Urinary bladder (tissue), 4 donors: ENCODE measurements at places on chromosomes 13 and 19.

DNA sequence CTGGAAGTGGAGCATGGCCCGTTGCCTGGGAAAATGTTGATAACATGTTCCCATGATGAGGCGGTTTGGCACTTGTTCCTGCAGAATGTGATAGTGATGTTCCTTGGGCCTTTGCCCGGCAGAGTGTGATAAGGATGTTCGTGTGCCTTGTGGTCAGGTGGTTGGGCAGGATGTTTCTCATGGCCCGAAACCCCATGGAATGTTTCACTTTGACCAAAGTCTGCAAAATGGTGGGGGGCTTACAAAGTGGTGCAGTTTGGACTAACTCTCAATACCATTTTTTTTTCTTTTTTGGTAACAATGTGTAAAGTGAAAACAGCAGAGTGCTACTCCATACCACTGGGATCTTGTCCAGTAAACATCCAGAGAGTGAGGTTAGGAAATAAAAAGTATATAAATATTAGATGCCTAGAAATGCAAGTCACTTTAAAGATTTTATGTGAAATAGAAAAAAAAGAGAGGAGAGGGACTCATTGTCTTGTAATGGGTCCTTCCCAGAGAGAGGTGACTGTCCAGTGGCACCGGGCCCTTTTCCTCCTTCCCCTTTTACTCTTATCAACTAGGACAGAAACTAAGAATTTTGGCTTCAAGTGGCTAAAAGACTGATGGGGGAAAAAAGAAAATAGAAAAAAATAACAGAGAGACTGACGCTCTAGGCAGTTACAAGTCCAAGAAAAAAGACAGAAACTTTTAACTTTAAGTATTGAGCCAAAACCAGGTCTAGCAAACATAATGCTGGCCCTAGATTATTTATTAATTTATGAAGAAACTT is 5.7 kb downstream of the FPR3 start:
- peak; percentile 20 for DNase-seq

DNA sequence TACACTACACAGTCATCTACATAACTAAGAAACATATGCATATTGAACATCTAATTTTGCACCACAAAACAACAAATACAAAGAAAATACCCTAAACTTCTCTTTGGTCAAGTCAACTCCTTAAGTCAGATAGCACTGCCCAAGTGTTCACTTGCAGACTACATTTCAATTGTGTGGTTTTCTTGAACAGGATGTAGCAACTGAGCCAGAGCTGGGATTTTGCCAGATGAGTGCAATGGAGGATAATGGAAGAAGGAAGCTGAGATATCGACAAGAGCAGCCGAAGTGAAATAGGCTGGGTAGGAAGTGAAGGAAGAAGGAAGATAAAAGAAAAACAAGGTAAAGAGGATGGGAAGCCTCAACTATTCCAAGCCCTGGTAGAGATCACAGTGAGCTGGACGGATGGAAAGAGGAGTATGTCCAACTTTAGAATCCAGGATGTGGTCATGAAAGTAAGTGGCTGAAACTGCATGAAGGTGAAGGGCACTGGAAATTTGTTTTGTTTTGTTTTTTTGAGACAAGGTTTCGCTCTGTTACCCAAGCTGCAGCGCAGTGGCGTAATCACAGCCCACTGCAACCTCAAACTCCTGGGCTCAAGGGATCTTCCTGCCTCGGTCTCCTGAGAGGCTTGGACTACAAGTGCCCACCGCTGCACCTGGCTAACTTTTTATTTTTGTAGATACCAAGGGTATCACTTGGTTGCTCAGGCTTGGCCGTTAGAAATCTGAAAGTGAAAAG is 15.0 kb downstream of the NUFIP1 start:
- DNase-seq: no peak

- DNase-seq: no peak
Measured at GRCh38 chr19:50705422-50706019, 14.1 kb downstream of the SHANK1 start.

- DNase-seq: no peak
Measured at GRCh38 chr19:18853755-18854427, 22.1 kb downstream of the UPF1 start.

GRCh38 chr13:85997587-85997986 is 198.4 kb upstream of the SLITRK6 start:
- no peak for DNase-seq

DNA sequence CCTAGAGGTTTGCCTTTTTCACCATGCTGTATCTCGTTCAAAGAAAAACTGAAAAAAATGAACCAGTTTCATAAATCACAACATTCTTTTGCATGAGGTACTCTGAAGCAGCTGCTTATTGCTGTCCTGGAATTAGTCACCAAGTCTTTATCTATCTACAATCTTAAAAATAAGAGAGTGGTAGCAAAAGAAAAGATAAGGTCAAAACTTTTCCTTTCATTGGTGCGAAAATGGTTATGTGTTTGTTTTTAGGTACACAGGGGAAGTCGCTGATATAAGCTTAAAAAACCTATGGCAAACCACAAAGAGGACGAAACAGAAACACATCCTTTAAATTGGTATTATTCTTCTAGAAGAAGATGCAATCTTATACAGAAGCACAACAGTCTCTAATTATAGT is 20.7 kb downstream of the OBI1 start:
- DNase-seq: no peak
